Nucleus accumbens (tissue), 56 donors: ENCODE measurements at places on chromosomes 4 and X.

DNA sequence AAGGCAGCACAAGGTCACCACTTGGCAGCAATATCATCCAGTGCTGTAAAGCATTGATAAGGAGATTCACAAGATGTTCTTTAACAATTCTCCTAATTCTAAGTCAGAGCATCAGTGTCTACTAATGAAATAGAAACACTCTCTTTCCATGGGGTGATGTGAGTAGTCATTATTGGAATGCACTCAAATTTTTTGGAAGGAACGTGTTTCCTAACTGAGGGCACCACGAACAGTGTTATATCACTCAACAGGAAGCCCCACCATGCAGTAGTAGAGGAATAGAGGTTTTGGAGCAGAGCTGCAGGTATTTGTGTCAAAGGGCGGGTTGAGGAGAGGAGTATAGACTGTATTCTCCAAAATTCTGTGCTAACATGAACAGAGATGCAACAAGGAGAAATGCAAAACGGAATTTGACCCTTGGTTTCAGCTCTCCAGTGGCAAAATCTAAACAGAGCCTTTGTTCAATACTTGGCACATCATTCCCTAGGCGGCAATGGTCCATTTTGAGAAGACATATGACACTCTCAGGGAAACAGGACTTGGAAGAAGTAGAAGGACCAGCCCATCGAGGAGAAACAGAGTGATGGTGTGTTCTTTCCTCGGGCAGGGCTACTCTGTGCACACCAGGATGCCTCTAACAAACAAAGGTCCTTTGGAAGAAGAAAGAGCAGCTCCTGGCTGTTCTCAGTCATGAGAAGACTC is 98.9 kb downstream of the CPEB2 start:
- DNase-seq: peak; percentile 4

DNA sequence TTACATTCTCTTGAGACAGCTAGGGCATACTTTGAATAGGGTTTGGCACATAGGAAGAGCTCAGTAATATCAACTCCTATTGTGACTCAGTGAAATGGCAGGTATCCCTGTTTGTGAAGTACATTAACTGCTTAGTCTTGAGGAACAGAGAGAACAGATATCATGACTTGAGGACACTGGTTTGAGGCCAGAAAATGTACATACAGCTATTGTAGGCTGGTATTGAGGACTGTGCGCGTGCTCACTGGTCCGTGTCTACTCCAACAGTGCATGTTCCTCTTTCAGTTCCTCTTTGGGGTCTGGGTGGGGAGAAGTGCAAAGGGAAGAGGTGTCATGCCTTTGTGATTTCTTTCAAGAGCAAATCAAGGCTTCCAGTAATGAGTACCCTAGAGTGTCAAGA is 34.6 kb upstream of the TBC1D9 start:
- DNase-seq: peak; percentile 22

DNA sequence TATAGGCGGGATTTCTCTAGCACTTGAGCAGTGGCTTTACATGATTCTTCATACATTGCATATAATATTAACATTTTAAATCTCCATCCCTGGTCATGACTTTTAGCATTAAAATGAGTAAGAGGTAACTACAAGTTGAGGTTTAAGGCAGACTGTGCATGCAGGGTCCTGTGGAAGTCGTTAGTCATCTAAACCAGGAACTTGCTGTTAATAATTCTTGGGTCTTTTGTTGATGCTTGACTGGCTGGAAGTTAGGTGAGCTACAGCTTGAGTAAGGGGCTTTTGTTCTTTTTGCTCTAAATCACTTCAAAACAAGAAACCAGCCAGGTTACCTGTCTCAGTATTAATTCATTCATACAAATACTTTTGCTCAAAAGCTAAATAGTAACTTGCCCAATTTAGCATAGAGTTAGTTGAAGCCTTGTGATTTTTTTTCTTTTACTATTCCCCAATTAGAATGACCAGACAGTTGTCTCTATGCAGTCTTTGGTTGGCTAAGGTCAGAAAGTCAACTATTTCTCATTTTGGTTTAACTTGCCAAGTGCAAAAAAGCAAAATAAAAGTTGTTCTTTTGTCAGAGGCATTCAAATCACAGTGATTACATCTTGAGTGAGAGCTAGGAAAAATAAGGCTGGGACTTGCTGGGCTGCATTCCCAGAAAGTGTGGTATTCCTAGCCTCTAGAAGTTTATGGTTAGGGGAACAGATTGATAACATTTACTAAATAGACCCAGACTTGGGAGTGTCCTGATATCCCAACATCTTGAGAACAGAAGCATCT is 516.9 kb downstream of the PDHA2 start:
- no peak for DNase-seq

DNA sequence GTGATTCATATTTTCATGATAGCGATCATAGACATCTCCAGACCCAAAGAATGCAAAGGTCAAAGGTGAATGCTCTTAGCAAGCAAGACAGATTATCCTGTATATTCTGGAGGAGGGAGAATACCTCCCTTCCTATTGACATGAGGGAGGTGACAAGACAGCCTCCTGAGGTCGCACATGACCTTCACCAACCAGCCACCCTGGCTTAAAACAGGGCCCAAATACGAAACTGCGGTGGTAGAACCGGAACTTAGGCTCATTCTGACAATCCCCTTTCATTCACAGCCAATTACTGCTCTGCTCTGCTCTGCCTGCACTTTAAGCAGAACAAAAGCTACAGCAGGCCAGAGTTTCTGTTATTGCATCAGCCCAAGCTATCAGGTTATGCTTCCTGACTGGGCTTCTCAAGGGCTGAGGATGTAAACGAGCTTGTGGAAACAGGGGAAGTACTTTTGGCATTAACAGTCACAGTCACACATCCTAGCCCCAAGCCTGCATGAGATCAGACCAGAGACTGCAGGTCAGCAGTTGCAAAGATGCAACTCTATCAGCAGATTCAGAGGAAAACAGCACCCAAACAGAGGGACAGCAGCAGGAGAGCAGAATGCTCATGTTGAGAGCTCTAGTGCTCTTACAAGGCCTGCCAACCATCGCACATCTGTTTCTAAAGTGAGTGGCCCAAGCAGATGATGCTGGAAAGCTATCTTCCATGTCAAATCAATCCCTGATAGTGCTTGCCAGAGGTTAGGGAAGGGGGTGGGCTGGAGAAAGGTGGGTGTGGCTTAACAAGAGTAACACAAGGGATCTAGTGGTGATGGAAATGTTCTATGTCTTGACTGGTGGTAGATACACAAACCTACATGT is 51.3 kb upstream of the MAP3K15 start:
- DNase-seq: no peak

DNA sequence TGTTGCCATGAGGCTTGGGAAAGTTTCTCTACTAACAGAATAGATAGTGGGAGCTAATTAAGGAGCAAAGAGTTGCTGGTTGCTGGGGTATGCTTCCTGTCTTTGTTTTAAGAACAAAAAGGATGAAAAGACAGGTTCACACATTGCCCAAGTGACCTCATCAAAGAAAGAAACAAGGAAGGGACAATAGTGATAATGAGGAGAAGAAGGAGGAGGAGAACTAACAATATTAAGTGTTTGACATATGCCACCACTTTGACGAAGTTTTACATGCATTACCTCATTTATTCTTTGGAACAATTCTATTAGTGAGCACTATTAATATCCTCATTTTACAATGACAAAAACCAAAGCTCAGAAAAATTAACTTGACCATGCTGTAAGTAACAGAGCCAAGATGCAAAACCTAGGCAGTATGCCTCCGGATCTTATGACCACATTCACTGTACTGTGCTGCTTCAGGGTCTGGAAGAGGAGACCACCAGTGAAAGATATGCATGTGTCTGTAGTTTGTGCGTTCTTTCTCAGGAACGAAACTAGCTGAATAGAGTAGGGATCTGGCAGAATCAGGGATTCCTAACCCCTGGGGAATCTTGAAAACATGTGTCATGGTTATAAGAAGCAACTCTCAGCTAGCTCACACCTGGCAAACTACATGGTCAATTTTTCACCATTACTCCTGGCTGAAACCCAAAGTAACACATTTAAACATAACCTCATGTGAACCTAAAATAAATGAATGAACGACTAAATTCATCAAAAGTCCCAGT is 83.8 kb downstream of the MOSPD2 start:
- DNase-seq: no peak

DNA sequence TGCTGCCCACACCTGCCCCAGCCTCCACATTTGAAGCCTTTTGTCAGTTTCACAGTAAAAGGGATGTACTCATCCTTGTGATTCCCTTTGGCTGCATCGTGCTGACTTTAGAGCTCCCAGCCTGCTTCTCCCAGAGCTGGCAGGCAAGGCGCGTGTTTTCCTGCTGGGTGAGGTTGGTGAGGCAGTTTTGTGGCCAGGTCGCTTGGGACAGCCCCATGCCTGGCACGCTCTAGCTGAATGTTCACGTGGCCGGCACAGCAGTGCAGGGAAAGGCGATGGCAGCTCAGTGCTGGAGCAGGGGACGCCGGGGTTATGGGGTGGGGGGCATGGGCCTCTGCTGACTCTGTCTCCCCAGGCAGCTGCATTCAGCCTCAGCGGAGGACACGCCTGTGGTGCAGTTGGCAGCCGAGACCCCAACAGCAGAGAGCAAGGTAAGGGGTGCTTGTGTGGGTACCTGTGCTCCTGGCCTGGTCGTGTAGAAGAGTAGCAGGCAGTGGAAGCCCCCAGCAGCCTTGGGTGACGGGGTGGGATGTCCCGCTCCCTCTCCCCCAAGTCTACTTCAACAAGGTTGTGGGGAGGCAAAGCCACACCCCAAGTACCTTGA is 9.3 kb downstream of the TACC3 start:
- no peak for DNase-seq

DNA sequence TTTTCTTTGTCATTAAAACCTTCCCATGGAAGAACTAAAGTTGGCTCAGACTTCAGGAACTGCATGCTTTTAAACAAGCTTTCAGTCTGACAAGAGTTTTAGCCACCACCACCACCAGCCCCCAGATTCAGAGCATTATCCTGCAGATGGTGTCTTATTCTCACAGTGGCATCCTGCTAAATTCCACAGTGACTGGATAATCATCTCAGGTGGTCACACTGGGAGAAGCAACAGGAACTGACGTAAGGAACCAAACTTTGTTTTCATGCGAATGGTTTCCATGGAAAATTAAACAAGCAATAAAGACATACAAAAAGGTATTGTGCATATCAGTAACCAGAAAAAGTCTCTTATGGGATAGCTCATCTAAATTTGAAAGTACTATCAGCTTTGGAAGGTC is 370.7 kb downstream of the FBXW7 start:
- DNase-seq: no peak

DNA sequence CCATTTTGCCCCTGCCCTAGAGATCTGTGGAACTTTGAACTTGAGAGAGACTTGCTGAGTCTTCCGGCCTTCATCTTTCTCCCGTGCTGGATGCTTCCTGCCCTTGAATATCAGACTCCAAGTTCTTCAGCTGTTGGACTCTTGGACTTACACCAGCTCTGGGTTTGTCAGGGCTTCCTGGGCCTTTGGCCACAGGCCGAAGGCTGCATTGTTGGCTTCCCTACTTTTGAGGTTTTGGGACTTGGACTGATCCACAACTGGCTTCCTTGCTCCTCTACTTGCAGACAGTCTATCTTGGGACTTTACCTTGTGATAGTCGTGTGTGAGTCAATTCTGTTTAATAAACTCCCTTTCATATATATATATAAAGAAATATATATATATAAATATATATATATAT is 1071.0 kb downstream of the ADGRL3 start:
- DNase-seq: no peak

DNA sequence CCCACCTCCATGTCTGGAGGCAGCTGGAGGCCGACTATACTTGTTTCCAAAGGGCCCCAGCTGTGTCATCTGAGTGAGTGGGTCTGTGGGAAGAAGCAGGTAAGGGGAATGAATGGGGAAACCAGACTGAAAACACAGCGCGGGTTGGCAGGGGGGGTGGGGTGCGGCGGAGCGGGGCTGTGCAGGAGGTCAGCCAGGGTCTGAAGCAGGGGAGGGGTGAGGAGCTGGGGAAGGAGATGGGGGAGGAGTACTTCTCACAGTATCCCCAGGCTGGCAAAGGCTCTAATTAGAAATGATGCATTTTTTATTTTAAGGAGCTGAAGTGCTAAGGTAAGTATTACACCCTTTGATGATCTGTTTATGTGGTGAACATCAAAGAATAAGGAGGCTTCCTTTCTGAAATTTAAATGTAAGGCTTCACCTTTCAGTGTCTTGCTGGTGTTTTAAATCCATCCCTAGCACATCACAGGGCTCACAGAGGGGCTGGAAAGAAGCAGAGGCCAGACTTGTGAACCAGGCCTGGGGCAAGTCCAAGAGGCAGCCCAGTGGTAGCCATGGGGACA is 37.5 kb downstream of the SMIM20 start:
- no peak for DNase-seq
